CD4-positive, alpha-beta T cell treated with Interferon gamma for 1 hour (primary cell): ENCODE measurements at places on chromosomes 11 and 22.

GRCh38 chr11:61756452-61757212, 4.2 kb downstream of the MYRF start:
- no peak for DNase-seq

DNA sequence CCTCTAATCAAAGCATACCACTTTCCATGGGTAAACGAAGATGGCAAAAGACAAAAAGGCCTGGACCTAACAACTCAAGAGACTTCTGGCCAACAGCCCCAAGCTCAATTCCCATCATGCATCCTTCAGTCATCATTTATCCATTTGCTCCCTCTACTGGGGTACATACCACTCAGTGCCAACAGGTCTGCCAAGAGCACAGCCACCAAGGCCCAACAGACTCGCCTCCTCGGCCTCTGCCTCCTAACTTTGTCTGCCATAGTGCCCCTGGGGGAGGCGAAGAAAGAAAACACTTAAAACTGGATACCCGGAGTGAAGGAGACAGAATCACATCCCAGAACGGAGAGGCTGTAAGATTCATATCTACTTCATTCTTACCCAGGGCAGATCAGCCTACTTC, 1.1 kb downstream of the HYOU1 start:
- DNase-seq = no peak

- no peak for DNase-seq
Observed at GRCh38 chr11:36392196-36392595, 96.1 kb downstream of the PRR5L start.

DNA sequence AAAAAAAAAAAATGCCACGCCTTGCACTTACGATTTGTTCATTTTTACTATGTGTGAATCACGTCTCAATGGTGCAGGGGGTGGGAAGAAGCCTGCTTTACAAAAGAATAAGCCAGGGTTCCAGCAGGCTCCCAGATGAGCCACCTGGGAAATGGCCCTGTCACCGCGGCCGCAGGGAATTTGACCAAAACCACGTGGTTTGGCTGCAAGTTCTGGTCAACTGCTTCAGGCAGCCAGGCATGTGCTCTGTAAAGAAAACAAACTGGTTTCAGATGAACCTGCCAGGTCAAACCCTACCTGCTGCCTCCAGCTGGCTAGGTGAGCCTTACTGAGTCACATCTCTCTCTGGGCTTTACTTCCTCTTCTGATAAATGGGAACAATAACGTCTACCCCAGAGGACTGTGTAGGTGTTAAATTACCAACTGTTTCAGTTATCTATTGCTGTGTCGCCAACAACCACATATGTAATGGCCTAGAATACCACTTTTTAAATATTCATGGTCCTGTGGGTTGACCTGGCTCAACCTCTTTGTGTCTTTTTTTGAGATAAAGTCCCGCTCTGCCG, 30.5 kb upstream of the GCAT start:
- no peak for DNase-seq

DNA sequence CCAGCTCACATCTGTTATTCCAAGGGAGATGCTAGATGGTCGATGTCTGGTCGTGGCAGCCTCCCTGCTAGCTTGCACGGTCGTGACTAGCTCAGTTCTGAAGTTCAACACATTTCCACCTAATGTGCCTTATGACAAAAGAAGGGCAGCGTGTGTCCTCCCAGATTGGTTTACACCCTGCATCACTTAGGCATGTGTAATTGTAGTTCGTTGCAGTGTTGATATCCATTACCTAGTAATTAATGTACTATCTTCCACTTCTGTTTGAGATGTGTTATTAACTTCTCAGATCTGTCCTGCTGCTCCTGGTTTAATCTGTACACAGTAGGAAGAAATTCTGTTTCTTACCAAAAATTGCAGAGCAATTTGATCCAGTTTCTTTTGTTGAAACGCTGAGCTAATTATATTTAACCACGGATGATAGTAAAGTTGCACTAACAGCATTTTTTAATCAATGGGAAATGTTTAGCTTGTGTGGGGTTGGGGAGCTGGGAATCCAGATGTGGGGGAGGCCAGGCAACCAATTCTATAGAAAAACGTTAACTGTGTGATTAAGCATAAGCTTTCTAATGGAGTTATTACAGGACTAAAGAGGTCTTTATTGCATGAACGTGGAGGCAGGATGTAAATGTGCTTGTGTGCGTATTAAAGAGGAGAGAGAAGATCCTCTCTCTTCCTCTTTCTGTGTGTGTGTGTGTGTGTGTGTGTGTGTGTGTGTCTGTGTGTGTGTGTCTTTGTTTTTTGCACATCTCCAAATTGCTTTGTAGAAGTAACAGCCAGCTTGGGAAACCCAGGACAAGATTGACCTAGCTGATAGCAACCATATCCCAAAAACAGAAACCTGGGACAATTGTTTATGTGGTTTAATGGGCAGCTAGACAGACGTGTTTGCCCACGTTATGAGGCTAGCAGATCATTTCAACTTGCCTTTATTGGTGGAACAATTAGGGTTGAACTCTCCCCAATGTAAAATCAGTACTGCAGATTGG, 145.7 kb upstream of the TTC12 start:
- no peak for DNase-seq

DNA sequence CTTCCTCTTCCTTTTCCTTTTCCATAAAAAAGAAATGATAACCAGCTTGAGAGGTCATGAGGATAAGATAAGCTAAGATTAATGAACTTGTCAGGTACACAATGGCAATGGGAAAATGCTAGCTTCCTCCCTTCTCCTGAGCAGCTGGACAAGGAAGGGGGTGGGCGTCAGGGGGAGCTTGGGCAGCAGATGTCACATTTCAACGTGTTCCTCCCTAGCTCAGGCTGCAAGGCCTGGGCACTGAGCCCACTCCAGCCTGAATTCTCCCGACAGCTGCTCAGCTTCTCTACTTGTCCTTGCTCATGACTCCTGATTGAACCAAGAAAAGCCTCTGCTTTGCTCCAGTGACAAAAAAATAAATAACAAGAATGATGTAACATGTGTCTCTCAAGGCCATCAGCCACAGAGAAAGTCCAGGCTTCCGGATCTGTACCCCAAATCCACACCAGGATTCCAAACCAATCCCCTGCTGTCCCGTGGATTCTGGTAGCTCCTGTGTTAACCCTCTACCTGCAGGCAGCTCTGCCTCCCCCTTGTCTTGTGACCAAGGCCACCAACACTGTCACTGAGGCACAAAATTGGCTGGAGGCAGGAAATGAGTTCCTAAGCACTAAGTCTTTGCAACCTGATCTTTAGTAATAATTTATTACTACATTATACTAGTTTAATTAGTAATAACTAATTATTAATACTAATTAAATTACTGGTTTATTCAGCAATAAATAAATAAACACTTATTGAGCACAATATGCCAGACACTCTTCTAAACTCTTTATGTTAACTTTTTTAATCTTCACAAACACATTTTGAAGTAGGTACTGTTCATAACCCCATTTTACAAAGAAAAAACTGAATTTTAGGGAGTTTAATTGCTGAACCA, 146.5 kb downstream of the CCDC34 start:
- DNase-seq = no peak

- no peak for DNase-seq
Observed at GRCh38 chr11:18495703-18496102, 31.0 kb downstream of the TSG101 start.

- DNase-seq = peak; percentile 21
Observed at GRCh38 chr11:76335842-76336241, 45.1 kb downstream of the THAP12 start.

GRCh38 chr22:28029201-28029948, 110.3 kb upstream of the PITPNB start:
- no peak for DNase-seq

DNA sequence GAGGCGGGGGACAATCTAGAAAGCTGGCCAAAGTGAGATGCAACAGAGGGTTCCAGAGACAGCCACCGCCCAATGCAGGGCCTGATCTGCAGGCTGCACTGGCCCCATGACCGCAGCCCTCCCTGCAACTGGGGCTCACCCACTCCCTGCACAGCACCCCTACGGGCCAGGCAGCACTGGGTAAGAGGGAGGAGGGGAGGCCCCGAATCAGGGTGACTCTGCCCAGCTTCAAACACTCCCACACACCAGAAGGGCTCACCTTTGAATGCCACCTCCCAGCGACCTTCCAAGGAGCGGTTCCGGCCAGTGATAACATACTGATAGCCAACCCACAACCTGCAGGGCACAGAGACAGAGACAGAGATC, 59.3 kb downstream of the DGCR2 start:
- no peak for DNase-seq

- no peak for DNase-seq
Observed at GRCh38 chr11:67369801-67370284, 3.6 kb downstream of the CLCF1 start.

- no peak for DNase-seq
Observed at GRCh38 chr11:23359297-23359696, 499.0 kb upstream of the CCDC179 start.
